ENCODE measurements at places on chromosomes 4 and X.

- DNase-seq, result no peak
These were observed 194.0 kb upstream of the NUDT6 start for GRCh38 chr4:123116412-123116811.

DNA sequence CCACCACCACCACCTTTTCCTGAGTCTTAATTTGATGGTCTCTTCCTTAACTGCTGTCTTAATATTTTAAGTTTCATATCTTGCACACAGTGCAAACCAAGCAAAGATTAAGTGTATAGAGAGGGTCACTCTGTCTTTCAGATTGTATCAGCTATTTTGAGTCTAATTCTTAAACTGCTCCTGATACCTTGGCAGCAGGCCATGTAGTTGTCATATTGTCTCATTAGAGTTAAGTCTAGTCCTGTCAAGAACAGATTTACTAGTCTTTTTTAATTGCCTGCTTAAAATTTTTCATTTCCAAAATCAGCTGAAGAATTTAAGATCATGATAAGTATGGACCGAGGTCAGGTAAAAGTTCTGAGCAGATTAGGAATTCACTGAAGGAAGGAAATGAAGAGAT lies 51.5 kb downstream of the FHIP1A start:
- DNase-seq, result no peak

GRCh38 chrX:23575281-23575680 lies 92.0 kb upstream of the PRDX4 start:
- DNase-seq, result no peak

DNA sequence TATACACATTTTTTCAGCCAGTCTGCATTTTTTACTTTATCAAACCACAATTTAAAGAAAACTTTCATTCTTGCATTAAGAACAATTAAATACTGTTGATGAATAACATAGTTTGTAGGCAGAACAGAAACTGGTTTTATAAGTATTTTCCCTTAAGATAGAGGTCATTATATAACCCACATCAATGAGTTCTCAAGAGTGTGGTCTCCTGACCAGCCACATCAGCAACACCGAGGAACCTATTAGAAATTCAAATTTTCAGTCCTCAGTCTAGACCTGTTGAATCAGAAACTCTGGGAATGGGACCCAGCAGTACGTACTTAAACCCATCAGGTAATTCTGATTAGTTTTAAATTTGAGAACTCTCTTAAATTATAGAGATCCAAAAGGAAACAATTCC lies 299.6 kb upstream of the ARSJ start:
- DNase-seq, result no peak

GRCh38 chr4:184150102-184150839 lies 67.4 kb downstream of the ENPP6 start:
- DNase-seq, result no peak

DNA sequence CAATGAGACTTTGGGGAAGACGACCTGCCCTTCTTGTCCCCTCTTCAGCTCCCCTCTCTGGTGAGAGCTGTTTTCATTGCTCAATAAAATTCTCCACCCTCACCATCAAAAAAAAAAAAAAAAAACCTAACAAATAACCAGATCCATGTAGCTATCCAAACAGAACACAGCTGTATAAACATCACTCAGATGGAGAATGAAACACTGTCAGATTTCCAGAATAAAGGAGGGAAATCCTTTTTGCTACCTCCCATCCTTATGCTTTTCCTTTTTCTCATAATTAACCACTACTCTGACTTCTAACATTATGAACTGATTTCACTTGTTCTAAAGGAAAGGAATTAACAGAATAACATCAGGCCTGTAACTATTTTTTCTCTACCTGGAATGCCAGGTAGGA lies 155.6 kb downstream of the PPP4R3C start:
- DNase-seq, result no peak

DNA sequence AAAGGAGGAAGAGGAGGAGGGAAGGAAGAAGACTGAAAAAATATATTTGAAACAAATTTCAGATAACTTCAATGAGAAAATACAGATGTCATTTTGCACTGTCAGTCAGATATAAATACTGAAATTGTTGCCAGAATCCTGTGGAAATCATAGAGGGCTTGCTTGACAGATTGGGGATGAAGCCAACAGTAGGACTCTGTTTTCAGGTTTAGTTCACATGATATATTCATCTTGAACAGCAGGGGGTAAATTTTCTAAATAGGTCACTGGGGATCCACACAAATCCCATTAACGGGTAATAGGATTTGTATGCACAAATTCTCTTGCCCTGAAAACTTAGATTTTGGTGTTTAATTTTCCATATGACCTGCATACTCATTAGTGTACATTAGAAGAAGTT lies 103.3 kb upstream of the PCDH18 start:
- DNase-seq, result no peak

DNA sequence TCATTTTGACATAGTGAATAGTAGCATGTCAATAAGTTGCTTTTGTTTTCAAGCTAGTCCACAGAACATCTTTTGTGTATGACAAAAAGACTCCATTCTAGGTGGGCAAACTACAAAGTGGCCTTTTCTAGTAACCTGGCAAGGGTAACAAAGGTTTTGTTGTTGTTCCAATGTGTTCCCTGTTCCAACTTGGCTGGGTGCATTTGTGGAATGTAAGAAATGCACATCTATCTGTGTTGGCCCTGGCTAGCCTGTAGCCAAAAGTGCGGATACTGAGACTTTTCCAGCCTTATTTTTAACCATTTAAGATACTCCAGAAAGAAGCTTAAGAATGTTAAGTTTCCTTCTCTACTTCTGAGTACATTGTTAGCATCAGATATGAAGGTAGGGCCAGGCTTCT lies 118.7 kb upstream of the CHRDL1 start:
- no peak for DNase-seq

GRCh38 chrX:121921258-121921657 lies 873.8 kb downstream of the GLUD2 start:
- DNase-seq, result no peak

GRCh38 chr4:44651425-44651824 lies at the start of gene YIPF7:
Gene YIPF7 (minus strand): TSS chr4:44651625. CDS start chr4:44650100, 1,525 bp downstream.
- no peak for DNase-seq

DNA sequence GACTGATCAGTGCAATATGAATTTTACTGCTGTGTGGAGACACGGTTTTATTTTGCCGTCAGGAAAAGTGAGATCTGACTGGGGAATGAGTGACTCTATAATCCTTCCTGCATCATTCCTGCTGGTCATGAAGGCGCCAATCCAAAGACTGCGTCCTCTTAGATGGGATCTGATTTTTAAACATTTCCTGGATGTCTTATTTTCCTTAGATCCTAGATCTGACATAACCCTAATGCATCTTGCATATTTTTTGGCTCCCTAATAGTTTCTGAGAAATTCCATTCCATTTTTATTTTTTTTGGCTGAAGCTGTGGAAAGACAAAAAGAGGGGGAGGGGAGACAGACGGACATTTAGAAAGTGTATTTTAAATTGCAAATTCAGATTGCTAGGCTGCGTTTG lies 454.9 kb upstream of the FAT1 start:
- no peak for DNase-seq

DNA sequence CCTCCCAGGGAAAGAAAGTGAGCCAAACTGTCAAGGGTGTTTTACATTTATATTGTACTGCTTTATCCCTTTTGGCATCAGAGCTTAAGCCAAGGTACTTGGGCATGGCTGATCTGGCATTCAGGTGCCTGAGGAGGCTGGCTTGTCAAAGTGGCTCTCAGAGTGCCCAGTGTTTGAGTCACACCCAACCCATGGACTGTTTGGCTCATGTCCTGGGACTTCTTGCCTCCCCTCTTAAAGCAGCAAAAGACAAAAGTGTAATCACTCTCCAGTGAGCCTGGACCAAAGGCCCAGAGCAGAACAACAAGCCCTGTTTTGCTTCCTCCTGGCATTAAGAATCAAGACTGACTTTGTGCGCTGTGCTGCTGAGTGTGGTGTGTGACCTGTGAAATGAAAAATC lies 311.7 kb upstream of the TAPT1 start:
- no peak for DNase-seq

DNA sequence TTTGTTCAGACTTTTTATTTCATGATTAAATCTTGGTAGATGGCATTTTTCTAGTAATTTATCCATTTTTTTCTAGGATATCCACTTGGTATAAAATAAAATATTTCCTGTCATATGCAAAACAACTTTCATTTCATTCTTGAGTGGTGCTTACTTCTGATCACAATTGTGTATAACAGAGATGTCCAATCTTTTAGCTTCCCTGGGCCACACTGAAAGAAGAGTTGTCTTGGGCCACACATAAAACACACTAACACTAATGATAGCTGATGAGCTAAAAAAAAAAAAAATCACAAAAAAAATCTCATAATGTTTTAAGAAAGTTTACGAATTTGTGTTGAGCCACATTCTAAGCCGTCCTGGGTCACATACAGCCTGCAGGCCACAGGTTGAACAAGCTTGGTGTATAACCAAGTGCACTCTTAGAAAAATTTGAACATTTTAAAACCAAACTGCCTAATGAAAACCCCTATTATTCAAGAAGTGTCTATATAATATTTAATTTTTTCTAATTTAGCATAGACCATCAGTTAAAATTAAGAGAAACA lies 41.3 kb upstream of the SPP1 start:
- no peak for DNase-seq

- DNase-seq, result no peak
These were observed 72.7 kb upstream of the HGFAC start for GRCh38 chr4:3368841-3369760.

- no peak for DNase-seq
These were observed 476.2 kb downstream of the PCDH19 start for GRCh38 chrX:99933865-99934264.

GRCh38 chrX:13220916-13221315 lies 98.9 kb downstream of the ATXN3L start:
- no peak for DNase-seq
